ENCODE measurements at places on chromosomes 7 and 10.

- H3K27ac ChIP-seq = peak overlapping the region; percentile 83
- peaks cover 96% of the 10 kb centered on the region for H3K4me1 ChIP-seq
Observed at GRCh38 chr10:22624287-22624738, 90.1 kb downstream of the PIP4K2A start.

DNA sequence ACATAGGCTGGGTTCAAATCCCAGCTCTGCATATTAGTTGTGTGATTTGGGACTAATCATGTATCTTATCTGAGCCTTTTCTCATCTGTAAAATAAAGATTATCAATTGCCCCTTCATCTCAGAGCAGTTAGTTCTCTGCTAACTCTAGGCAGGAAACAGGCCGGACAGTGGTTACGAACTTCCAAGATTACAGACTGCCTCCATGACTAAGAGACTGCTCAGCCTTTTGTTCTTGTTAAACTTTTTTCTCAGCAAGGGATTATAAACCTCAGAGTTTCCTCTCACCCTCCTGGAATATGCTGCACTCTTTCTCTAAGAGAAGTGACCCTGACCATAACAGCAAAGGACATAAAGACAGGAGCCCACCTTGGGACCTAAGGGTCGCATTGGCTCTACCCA is 52.5 kb upstream of the NFKB2 start:
- H3K36me3 ChIP-seq = peaks cover 7% of the 10 kb centered on the region
- H3K27ac ChIP-seq = no peak overlapping the region
- no peaks in the 10 kb centered on the region for H3K27me3 ChIP-seq
- no peak overlapping the region for H3K4me3 ChIP-seq
- no peak for DNase-seq

GRCh38 chr10:124745673-124746072 is 1.5 kb upstream of the FAM53B start:
- DNase-seq = no peak
- H3K4me1 ChIP-seq = peaks cover 47% of the 10 kb centered on the region
- H3K27ac ChIP-seq = no peak overlapping the region

GRCh38 chr10:131162211-131162610 is 149.3 kb downstream of the TCERG1L start:
- peaks cover 8% of the 10 kb centered on the region for H3K4me1 ChIP-seq
- no peak overlapping the region for H3K4me3 ChIP-seq
- no peak overlapping the region for H3K27ac ChIP-seq
- no peak for DNase-seq
- H3K36me3 ChIP-seq = no peaks in the 10 kb centered on the region

DNA sequence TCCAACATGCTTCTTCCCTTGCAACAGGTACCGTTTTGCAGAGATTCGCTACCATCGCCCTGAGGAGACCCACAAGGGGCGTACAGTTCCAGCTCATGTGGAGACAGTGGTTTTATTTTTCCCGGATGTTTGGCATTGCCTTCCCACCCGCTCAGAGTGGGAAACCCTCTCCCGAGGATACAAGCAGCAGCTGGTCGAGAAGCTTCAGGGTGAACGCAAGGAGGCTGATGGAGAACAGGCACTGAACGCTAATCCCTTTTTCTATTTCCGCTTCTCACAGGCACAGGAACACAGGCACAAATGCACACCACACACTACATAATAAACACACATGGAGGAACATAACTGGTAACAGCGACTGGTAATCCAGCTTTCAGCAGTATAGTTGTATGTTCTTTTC is 35.2 kb downstream of the CCAR1 start:
- no peaks in the 10 kb centered on the region for H3K27me3 ChIP-seq
- H3K4me3 ChIP-seq = no peak overlapping the region
- no peak for DNase-seq
- peaks cover 44% of the 10 kb centered on the region for H3K36me3 ChIP-seq

- H3K36me3 ChIP-seq = no peaks in the 10 kb centered on the region
- no peak overlapping the region for H3K4me3 ChIP-seq
- DNase-seq = no peak
- peaks cover 19% of the 10 kb centered on the region for H3K27me3 ChIP-seq
- H3K27ac ChIP-seq = no peak overlapping the region
Observed at GRCh38 chr10:535952-536351, 153.5 kb downstream of the DIP2C start.

DNA sequence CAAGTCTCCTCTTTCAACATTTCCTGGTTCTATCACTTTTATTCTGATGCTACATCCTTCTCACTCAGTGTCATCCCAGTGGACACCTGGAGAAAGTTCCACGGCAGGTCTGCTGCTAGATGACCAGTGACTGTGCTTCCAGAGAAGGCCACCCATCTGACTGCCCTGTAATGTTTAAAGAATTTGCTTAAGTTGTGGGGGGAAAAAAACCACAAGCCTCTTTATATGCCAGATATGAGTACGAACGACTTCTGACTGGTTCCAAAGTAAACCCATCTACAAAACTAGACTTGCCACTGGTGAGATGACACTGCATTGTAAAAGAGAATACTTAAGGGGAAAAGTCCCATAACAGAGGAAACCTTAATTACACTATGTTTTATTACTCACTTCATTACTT is 69.6 kb upstream of the VWC2 start:
- no peak overlapping the region for H3K27ac ChIP-seq
- H3K4me1 ChIP-seq = no peaks in the 10 kb centered on the region
- peaks cover 2% of the 10 kb centered on the region for H3K27me3 ChIP-seq
- DNase-seq = no peak
- H3K36me3 ChIP-seq = no peaks in the 10 kb centered on the region

DNA sequence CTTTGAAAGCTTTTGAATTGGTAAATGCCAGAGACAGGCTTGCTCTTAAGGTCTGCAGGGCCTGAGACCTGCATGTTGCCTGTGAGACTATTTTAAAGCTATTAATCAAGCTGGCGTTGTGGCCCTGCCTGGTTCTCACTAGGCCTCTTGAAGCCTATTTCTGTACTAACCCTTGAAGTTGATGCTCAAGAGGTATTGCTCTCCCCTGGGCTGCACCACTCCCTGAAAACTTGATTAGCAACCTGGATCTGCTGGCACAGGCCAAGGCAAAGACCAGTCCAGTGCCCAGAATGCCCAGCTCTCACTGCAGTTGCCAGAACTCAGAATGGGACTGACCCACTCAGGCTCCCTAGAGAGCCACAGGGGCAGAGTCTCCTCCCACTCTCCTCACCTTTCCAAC is 220.0 kb upstream of the MEOX2 start:
- no peak for DNase-seq
- no peaks in the 10 kb centered on the region for H3K27me3 ChIP-seq
- no peaks in the 10 kb centered on the region for H3K36me3 ChIP-seq
- H3K4me3 ChIP-seq = no peak overlapping the region
